ENCODE measurements at places on chromosomes 4 and X.
A peak's percentile ranks its signal among the peaks of the same experiment; 100 is the strongest.

DNA sequence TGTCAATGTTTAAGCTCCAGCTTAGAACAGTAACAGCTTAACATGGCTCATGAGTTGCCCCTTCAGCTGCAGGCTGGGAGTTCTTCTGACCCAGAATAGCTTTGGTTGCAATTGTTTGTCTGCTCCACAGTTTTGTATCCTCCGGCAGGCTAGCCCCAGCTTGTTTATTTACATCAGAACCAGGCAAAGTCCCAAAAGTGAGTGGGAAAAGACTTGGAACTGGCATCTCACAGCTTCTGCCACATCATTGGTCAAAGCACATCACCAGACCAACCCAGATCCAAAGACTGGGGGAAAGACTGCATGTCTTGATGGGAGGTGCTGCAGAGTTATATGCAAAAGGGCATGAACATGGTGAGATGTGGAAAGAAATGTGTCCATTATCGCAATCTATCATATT, 231.2 kb upstream of the CPEB2 start:
- no peak for DNase-seq

DNA sequence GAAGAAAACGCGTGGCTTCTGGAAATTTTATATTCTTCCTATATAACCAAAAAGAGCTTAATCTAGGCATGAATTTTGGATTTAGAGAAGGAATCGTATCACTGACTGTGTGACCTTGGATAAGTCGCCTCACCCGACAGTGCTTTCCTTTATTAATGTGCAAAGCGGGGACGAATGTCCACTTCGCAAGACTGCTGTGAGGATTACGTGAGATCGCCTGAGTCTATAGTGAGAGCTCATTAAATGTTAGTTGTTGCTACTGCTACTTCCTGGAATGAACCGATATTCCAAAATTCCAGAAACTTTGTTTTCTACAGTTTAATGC, 448 bp upstream of the TBC1D8B start:
- no peak for DNase-seq

GRCh38 chr4:25814301-25815136, 48.3 kb downstream of the SEL1L3 start:
- no peak for DNase-seq

GRCh38 chr4:80361329-80361900, 25.9 kb downstream of the CFAP299 start:
- no peak for DNase-seq

DNA sequence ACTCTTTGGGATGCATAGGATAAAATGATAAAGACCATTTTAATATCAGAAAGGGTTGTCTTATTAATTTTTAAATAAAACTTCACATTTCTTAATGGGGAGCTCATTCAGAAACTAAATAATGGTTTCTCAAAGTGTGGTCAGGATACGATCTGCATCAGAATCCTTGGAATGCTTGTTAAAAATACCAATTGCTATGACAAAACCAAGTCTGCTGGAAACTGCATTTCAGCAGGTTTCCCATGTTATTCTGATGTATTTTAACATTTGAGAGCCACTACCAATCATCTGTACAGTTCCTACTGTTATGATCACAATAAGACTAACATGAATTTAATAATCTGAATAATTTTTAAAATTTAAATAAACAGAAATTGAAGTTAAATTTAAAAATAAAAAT, 115.1 kb downstream of the SOWAHB start:
- DNase-seq: no peak

GRCh38 chrX:133374874-133375387, 40.4 kb downstream of the GPC4 start:
- DNase-seq: no peak

DNA sequence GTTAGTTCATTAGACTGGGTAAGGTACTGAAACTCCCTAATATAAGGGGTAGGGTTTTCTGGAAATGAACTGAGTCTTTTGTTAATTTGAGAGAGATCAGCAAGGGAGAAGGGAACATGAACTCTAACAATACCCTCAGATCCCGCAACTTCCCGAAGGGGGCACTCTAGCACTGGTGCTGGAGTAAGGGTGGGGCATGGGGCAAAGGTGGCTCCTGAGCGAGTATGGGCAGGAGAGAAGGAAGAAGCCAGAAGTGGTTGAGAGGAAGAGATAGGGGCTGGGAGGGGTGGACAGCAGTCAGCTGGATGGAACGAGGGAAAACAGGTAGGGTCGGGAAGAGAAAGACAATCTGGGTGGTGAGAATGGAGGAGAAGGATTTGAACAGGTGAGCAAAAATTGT, 183.2 kb upstream of the MAGEE2 start:
- DNase-seq: no peak

GRCh38 chr4:36823199-36823967, 421.2 kb upstream of the NWD2 start:
- no peak for DNase-seq

- DNase-seq: no peak
Observed at GRCh38 chrX:148784856-148785255, 284.4 kb downstream of the AFF2 start.

- no peak for DNase-seq
Observed at GRCh38 chr4:101163936-101164335, 183.4 kb downstream of the PPP3CA start.

- no peak for DNase-seq
Observed at GRCh38 chrX:55030271-55031205, at the start of gene ALAS2. TSS of gene ALAS2 (minus strand) at chrX:55030977. CDS start at chrX:55026000, 4,977 bp downstream.

GRCh38 chrX:119359618-119360382, 39.3 kb upstream of the SLC25A43 start:
- no peak for DNase-seq

- DNase-seq: peak; percentile 59
Observed at GRCh38 chrX:11792461-11793421, 34.7 kb downstream of the MSL3 start.

GRCh38 chr4:55866290-55866907, 13.0 kb downstream of the EXOC1 start:
- DNase-seq: no peak

DNA sequence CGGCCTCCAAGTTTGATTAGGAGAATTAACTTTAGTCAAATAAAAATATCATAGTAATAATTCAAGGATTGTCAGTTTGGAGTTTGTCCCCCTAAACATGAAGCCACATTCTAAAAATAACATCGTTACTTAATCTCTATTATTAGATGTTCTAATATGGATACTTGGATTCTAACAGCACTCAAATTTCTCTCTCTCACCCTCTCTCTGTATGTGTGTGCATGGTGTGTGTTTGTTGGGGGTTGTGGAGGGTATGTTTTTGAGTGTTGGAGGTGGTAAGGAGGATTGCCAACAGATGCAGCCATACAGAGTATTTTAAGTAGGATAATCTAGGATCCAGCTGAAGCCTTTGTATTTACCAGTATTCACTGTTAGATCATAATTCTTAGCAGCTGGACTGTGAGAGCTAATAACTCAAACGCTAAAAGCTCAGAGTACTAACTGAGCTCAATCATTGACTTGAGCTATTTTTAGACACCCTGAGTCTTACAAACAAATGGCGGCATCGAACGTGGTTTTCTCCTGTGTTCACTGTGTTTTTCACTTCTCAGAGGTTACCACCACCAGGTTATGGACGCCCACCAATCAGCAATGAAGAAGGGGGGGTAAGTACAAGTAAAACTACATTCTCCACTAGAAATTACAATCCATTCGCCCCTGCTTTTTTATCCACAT, 8.8 kb downstream of the ENAM start:
- DNase-seq: no peak

GRCh38 chrX:117973110-117973807, 143.4 kb downstream of the KLHL13 start:
- DNase-seq: no peak

GRCh38 chrX:40096395-40097091, 1.2 kb downstream of the BCOR start:
- DNase-seq: peak; percentile 77

DNA sequence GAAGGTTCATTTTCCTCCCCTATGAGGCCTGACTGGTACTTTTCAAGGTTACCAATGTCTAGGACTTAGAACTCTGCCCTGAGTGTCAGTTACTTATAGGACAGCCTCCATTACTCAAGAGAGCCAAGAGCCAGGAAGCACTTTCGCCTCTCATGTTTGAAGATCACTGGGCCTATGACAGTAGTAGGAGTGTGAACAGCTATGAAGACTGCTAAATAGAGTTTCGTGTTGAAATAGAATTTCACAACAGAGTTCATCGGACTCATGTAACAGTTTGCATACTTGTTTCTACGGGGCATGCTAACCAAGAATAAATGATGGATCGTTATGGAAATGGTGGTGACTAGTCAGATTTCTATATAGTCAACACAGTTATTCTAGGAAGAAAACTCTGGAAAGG, 97.8 kb upstream of the GPC4 start:
- DNase-seq: no peak

DNA sequence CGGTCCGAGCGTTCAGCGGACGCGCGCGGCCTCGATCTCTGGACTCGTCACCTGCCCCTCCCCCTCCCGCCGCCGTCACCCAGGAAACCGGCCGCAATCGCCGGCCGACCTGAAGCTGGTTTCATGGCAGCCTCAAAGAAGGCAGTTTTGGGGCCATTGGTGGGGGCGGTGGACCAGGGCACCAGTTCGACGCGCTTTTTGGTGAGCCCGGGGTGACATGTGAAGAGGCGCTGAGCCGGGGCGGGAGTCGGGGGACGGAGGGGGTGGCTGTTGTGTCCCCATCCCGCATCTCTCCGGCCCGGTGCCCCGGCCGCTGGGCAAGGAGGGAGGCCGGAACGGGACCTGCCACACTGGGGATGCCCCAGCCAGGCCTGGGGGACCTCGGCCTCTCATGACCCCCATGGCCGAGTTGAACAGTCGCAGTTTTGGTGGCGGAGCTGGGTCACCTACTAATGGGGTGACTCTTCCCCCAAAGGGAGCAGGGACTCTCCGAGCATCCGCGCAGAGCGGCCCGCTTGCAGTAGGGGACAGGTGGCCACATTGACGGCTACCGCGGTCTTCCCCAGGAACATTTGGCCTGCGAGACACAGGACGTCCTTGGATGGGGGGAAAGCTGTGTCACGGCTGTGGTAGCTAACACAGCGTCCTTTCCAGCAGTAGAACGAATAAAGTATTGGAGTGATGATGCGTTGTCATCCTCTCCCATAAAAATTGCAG, at the start of gene GK:
GK (plus strand) TSS at position 9 of the 717 bp plus-strand sequence; CDS start at position 124, 115 bp downstream.
- DNase-seq: peak; percentile 28

Data from CD4-positive, alpha-beta T cell treated with Interleukin-6 for 4 hours (primary cell).